Activated naive CD4-positive, alpha-beta T cell treated with anti-CD3 and anti-CD28 coated beads, Interleukin-2, amount 50 U/mL, for 16 hours (primary cell): ENCODE measurements at places on chromosomes 4 and X.

DNA sequence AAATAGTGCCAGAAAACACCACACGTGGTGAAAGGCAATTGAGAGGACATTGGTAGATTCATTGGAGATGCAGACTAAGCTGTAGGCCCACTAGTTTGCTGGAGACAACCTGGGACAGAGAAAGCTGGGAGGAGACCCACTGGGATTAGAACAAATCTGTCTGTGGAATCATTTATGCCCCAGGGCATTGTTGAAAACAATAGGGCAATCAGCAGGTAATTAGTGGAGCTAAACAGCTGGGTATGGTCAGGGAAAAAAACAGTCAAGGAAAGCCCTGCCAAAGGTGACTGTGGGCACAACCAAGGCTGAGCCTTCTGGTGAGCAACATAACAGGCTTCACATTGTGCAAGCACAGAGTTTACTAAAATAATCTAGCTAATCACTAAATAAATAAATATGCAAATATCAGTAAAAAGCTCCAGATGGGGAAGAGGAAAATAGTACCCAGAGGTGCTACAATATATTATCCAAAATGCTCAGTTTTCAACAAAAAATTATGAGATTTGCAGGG is 9.0 kb downstream of the TCEAL3 start:
- DNase-seq: no peak

- DNase-seq: peak; percentile 60
Measured at GRCh38 chr4:140427106-140427918, at the start of gene CLGN. Gene CLGN, minus strand, starts transcription at chr4:140427648. Its CDS starts 14,570 bp downstream, at chr4:140413078.

DNA sequence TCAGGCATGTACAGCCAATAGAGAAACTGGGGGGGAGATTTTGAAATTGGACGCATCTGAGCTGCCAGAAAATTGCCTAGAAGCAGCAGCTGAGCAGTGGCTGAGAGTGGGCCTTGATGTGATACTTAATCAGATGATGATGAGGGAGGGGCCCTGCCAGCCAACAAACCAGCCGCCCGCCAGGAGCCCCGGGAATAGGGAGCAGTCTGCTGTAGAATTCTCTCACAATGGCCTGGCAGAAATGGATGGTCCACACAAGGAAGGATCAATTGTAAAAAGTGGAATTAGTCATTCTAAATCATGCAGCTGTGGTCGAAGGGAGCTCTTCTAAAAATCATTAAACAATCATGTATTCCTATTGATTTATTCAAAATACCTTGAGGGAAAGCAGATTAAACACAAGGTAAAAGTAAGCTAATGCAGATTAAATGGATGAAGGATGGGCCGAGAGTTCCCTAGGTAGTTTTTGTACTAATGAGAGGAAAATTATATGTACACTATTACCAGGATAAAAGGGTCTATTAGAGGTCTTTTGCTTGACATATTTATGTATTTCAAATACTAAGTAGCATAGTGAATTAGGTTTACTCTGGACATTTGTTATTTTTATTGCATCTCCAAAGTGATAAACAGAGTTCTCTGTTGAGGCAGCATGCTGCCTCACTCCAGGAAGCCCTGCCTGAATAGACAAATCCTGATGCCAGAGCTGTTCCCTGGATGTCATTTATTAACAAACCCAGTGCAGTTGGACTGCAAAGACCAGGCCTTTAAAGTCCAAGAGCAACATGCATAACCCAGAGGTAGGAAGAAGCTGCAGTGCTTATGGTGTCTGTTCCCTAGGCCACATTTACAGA is 91.3 kb downstream of the NKX6-1 start:
- no peak for DNase-seq

GRCh38 chr4:151415978-151416377 is 7.0 kb downstream of the FHIP1A start:
- no peak for DNase-seq

DNA sequence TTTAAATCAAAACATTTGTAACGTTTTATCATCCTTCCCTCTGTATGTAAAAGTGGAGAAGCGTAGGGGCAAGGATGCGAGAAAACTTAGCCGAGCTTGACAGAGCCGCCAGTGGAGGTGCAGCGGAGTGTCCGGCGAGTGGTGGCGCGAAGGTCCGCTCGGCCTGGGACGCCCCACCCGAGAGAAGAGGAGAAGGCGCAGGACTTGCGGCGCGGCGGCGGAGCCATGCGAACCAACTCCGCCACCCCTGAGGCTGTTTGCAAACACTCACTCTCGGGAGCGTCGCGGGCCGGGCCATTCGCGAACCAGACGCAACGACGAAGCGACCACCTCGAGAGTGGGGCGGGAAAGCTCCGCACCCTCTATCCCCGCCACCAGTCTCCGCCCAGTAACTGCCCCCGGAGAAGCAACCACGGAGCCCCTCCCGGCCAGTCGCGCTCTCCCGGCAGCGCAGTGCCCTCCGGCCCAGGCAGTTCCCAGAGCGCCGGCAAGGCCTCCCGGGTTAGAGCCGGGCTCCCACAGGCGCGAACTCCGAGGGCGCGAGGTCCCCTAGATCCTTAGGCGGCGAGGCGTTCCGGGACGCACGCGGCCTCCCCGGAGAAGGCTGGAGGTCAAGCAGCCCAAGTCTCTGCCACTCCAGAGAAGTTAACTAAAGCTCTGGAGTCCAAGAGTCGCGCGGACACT is 2.3 kb upstream of the MAB21L2 start:
- no peak for DNase-seq

- peak; percentile 63 for DNase-seq
Measured at GRCh38 chrX:150692831-150693724, at the start of gene MTMR1. Gene MTMR1, plus strand, starts transcription at chrX:150693396. Its CDS starts 135 bp downstream, at chrX:150693531.

- DNase-seq: no peak
Measured at GRCh38 chr4:44121210-44121609, 327.4 kb downstream of the KCTD8 start.

DNA sequence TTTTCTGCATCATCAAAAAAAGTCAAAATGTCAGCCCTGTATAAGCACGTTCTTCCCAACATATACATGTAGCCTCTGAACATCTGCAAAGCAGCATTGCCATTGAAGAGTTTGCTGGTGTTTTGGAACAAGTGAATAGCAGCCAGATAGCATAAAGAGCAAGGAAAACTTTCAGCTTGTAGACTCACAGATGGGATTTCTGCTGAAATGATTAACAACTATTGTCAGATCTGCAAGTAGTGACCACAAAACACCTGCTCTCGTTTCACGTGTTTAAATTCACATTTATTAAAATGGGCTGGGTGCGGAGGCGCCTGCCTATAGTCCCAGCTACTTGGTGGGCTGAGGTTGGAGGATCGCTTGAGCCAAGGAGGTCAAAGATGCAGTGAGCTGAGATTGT is 123.7 kb downstream of the SPRY1 start:
- DNase-seq: no peak

DNA sequence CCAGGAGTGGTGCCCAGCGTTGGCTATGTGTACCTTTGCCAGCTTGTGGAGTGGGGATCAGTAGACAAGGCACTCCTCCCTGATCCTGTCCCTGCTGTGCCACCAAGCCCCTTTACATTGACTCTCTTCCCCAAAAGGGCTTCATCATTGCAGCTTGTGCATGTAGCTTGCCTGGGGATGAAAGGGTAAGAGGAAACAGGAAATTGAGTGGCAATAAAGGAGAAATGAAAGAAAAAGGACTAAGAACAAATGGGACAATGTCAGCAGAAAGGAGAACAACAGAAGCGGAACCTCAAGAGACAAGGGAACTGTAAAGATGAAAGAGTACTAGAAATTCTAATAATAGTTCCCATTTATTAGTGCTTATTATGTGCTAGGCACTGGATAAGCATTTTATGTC is 8.7 kb upstream of the IL13RA1 start:
- DNase-seq: no peak

GRCh38 chr4:5222951-5223350 is 171.7 kb downstream of the STK32B start:
- no peak for DNase-seq

DNA sequence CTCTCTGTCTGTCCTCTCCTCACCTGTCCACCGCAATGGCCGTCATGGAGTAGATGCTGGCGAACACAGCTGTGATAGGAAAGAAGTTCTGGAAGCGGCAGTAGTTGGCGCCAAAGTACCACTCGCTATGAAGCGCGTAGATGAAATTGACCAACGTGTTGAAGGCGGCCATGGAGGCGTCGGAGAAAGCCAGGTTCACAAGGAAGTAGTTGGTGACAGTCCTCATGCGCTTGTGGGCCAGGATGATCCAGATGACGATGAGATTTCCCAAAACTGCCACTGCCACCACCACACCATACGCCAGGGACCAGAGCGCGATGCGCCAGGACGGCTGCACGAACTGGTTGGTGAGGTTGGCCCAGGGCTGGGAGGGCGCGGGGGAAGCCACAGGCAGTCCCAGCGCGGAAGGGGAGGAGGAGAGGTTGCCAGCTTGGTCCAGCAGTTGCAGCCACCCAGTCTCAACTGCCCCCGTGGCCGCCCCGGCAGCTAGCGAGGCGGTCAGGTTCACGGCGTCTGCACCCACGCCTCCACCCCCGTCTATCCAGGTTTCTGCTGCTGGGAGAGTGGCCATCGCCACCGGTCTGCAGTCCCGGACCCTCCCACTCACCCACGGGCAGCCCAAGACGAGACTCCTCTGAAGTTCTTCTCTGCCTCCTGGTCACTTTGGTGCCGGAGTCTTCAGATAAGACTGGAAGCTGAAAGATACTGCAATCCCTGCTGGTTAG is 518 bp downstream of the TACR3 start:
- no peak for DNase-seq

DNA sequence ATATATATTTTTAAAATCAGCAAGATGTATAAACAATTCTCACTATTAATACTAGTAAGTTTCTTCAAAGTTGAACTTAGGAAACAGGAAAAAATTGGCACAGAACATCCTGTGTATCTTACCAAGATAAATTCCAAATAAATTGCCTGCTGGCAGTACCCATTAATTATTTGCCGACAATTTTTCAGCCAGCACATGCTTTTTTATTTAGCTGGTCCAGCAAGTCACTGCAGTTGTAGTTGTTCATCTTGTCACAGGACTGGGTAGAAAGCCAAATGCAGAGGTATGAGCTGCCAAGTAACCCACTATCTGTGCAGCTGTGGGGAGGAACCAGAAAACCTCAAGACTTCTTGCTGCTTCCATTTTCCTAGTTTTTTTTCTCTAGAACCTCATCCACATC is 113.4 kb downstream of the PACRGL start:
- no peak for DNase-seq

DNA sequence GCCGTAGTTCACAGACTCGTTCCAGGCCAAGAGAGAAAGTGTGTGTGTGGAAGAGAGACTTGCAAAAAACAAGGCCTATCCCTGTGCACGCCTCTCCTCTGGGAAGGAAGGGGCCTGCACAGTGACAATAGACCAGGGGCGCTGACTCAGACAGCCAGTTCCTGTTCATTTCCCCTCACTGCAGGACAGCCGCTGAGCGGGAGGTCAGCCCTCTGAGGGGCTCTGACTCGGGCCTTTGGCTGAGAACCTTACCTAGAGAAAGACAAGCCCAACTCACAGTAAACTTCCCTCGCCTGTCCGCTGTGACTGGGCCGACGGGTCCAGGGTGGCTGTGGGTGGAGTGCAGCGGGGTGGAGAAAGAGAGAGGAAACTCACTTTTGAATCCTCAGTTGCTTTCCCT is 52.1 kb downstream of the RTL5 start:
- no peak for DNase-seq

DNA sequence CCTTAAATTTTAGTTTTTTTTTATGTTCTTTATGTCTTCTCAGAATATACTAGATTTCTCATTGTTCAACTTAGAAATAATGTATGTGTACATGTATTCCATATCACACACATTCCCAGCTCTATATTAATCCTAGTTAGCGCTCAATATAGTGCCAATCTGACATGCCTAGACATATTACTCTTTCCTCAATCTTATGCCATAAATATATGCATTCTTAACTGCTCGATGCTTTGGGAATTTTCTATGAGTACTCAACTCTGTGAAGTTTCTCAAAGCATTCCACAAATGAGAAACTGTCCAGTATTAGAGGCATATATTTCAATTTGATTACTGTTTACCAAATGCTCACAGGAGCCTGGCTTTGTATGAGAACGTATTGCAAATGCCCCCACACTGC is 231.2 kb upstream of the VEGFC start:
- DNase-seq: no peak

GRCh38 chr4:150874338-150875226 is 140.5 kb downstream of the LRBA start:
- no peak for DNase-seq

DNA sequence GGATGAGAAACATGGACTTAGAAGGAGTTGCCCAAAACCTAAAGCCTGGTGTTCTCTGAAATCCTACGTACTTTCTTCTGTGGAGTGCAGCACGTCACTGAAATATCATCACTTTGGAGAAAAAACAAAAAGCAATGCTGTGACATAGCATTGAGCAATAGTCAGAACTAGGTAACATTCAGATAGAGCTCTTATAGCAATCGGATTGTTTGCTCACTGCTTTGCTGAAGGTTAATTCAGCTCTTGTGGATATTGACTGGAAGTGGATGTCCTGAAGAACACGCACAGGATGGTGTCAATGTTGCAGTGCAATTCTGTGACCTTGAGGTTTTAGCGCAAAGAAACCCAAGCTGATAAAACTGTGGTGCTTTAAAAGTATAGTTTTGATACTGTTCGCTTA is 114.2 kb upstream of the GRXCR1 start:
- no peak for DNase-seq

DNA sequence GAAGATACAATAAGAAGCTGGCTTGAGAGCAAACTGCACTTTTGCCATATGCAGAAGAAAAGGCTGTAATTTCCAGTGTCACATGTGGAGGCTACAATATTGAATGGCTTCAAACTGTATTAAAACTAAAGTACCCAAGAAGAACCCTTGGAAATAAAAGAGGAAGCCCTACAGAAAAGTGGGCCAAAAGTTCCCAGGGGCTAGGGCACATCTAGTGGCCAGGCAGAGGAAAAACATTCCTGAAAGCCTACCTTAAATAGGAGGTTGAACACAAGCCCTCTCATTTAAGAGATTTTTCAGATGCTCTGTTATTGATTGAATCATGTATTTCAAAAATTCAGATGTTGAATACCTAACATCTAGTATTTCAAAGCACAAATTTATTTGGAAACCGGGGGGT is 40.6 kb upstream of the PRDX4 start:
- no peak for DNase-seq

DNA sequence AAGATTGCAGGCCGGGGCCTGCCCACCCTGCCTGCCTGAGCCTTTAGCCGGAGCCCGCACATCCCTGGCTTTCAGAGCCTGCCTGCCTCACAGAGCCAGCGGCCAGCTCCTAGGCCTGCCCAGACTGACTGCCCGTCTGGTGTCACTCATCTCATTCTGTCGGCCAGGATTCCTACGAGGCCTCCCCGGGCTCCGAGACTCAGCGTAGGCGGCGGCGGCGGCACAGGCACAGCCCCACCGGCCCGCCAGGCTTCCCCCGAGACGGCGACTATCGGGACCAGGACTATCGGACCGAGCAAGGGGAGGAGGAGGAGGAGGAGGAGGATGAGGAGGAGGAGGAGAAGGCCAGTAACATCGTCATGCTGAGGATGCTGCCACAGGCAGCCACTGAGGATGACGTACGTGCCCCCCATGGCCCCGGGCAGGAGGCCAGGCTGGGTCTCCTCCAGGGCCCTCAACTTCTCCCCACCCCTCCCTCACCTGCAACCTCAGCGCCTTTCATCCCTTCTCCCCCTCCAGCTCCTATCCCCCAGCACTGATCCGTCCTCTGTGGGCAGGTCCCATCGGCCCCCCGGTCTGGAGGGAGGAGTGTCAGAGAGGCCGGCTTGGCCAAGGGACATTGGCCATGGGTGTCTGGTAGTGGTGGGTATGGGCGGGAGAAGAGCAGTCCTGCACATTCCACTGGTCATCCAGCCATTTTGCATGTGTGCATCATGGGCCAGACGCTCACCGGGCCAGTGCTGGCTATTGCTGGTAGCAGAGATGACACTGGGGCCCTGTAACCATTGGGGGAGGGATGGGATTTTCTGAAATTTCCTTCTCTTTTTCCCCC is 22.6 kb upstream of the UBA1 start:
- DNase-seq: no peak

- no peak for DNase-seq
Measured at GRCh38 chr4:115770046-115770543, 656.7 kb upstream of the NDST4 start.
